ENCODE measurements at places on chromosomes 13 and 19.

GRCh38 chr13:102769679-102770078 lies 3.9 kb downstream of the TEX30 start:
- no peak for DNase-seq

DNA sequence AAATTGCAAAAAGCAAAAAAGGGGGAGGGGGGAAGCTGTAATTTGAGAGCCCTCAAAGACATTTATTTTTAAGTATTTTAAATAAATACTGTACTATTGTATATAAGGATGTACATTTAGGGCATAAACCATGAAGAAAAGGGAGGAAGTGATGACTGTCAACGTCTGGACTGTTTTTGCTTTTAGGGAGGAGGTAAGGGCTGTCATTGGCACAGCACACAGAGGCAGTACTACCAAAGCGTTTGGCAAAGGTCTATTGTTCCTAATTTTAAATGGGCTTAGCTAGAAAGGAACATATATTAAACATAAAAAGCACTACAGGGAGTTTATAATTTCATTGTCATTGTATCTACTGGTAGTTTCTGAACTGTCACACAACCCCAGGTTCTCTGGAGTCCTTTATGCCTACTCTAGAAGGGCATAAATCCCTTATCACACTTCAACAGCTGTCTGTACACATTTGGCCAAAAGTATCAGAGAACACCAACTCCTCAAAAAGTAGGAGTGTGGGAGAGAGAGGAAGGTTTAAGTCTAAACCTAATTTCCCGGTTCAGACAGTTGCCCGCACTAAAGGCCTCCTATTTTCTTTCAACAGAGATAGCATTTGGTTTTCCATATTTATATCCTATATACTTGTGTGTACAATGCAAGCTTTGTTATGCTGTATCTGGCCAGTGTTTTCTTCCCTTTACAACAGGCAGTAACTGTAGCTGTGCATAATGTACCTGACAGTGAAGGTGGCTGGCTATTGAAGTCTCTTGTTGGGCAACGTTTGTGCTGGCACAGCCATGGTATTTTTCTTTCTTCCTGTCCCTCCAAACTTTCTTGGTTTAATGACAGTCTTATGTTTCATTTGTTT lies 406.2 kb downstream of the KLF5 start:
- no peak for DNase-seq

DNA sequence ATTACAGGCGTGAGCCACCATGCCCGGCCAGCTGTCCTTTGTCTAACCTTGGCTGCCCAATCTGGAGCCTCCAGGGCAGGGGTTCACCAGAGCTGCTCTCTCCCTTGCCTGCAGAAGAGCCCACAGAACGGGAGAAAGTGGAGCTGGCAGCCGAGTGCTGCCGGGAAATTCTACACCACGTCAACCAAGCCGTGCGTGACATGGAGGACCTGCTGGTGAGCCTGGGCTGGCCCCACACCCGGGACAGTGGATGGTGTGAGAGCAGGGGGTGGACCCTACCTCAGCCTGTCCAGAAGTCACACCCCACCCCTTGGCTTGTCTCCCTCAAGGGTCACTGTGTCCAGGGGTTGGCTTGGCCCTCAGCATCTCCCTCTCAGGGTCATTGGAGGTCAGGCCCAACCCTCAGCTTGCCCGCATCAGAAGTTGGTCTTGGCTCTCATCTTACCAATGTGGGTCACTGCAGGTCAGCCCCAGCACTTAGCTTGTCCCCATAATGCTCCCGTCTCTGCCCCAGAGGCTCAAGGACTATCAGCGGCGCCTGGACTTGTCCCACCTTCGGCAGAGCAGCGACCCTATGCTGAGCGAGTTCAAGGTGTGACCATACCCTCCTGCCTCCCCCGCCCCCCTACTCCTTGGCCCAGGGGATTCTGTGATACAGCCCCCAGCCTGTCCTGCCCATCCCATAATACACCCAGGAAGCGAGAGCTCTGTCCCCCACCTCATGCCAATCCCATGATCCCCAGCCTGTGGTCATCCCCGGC lies 20.4 kb downstream of the ARHGEF1 start:
- no peak for DNase-seq

GRCh38 chr19:56079609-56080008 lies 41.5 kb downstream of the ZNF787 start:
- DNase-seq = no peak

DNA sequence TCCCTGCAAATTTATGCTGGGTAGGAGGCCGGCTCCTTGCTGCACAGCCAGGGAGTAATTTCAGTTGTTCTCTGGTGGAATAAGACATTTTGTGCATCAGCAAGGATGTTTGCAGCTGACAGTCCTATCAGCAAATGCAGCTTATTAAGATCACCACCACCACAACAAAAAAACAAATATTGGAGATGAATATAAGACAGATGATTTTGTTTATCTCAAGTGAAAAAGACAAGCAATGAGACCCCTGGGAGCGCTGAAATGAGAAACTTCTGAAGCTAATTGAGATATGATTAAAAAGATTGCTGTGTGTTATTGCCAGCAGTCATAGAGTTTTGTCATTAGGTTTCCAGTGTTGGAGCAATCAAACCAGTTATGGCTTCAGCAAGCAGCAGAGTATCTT lies 505.6 kb downstream of the GPC6 start:
- DNase-seq = no peak

All from C1 segment of cervical spinal cord (tissue), 14 donors.